ENCODE measurements at places on chromosomes 12 and 14.

DNA sequence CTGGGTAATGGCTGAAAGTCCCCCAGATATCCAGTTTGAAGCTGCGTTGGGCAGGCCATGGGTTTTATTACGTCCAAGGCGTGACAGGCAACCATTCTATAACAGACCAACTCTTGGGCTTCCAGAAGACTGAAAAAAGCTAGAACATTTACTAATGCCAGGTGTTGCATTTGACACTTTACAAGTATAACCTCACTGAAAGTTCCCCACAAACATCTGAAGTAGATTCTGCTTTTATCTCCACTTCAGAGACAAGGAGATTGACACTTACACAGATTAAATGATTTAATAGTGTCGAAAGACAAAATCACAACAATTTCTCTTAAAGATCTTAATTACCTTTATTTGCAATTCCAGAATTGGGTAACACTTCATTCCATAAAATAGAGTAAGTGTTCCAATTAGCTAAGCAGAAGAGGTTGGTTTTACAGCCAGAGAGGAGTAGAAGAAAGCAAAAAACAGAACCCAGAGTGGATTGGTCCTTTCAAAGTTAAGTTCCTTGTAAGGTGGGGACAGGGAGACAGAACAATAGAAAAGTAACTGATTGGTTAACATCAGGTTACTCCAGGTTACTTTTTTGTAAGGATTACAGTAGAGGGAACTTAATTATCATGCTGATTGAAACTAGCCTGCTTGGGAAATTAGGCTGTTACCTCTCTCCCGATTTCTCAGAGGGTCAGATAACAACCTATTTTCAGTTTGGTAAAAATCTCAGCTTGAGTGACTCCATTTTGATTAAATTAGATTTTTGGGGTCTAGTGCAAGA lies 11.3 kb downstream of the SOCS2 start:
- no peak for DNase-seq

DNA sequence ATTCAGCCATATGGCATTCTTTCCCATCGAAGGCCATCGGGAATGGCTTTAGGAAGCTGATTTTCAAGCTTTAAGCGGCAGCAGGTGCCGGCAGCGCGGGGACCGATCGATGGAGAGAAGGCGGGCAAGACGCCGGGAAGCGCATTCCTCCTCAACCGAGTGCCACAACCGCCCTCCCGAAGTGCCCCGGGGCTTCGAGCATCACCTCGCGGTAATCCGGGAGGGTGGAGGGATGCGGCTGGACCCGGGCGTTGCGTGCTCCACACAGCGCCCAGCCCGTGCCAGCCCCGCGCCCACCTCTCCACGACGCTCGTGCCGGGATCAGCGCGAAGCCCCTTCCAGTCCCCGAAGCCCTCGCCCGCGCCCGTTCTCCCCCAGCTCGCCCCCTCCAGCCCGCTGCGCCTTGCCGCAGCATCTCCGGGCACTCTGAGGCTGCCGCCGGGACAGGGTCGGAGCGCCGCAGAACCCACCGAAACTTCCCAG lies 3.2 kb downstream of the USP44 start:
- DNase-seq, result no peak

DNA sequence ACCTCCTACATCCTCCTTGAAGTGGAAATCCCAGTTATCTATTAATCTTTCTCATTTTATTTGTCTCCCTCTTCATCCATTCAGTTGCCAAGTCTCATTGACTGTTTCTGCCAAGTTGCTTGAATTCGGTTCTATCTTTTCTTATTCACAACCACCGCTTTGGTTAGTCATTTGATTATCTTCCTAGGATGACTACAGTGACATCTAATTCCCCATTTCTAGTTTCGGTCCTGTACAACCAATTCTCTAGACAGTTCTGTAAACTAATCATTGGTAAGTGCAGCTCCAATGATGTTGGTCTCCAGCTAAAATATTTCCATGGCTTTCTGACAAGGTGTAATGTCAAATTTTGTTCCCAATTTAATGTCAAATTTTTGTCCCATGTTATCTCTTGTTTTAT lies 220.1 kb downstream of the ADAMTS20 start:
- no peak for DNase-seq

DNA sequence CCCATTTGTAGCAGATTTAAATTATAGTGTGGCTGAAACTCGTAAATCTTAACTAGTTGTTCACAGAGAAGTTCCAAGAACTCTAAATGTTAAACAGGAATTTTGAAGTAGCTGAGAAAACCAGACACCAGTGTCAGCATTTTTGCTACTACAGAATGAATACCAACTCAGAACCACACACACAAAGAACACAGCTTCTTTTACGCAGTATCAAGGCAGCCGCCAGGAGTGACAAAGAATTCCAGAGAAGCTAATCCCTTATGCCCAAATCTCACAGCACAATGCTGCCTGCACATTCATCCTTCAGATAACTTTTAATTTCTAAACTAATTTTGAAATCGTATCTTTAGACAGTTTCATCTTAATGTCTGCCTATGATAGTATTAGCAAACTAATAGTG lies 37.4 kb downstream of the SLC6A15 start:
- DNase-seq, result no peak

GRCh38 chr12:69548687-69549086 lies 36.6 kb upstream of the CCT2 start:
- DNase-seq, result no peak

- peak; percentile 61 for DNase-seq
Observed at GRCh38 chr14:36973806-36974442, 198.5 kb downstream of the SLC25A21 start.

DNA sequence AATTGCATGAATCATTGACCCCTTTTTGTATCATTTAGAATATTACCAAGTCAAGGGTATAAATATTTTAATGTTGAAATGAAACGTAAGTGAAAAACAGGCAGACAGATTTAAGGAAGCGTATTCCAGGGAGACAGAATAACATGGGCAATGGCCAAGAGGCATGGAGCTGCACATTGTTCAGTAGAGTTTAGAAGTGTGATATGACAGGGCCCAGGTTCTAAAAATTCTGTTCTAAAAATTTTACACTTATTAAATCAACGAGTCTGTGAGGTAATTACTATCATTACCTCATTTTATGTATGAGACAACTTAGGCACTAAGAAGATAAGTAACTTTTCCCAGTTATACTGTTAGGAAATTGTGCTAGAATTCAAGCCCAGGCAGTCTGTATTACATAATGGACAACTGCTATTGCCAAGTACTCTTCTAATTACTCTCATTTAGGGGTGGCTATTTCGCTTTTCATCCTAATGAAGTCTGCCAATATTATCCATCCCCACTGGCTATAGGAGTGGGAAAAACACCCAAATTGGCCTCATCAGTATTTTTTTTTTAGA lies 103.2 kb upstream of the NAV3 start:
- DNase-seq, result no peak

- DNase-seq, result no peak
Observed at GRCh38 chr14:57153286-57153685, 115.4 kb downstream of the EXOC5 start.

- no peak for DNase-seq
Observed at GRCh38 chr14:76901171-76902055, 75.2 kb downstream of the LRRC74A start.

DNA sequence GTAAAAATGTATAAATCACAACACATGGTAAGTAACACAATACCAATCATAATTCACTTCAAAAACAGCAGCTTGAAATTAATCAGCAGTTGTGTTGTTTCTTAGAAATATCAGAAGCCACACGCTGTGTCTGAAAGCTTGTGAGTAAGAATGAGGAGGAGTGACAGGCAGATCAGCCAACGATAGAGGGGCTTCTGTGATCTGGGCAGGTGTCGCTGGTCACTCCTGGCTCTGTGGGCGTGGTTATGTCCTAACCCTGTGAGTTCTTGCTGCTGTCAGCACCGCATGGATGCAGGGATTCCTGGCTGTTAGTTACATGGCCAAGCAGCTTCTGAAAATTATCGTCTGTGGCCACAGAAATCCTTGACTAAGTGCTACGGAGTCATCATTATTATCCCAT lies 123.4 kb downstream of the SLC25A47 start:
- DNase-seq, result no peak

DNA sequence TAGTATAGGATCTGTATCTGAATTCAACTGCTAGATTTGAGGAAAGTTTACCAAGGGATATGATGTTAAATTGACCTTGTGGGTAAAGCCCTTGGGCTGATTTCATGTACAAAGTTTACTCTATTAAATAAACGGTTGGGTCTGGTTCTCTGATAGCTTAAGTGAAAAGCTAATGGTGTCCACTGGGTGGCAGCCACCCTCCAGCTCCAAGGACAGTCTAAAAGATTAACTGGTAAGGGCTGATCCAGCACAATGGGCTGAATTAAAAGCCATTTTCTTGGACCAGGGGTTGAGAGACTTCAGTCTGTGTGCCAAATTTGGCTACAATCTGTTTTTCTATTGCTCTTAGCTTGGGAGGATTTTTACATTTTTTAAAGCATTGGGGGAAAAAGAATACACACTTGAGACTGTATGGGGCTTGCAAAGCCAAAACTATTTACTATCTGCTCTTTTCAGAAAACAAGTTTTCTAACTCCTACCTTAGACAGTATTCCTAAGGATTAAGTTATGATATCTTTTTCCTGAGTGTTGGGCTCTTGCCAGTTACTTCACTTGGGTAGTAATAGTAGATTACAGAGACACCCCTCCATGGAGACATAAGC lies 116.5 kb downstream of the GPHN start:
- DNase-seq, result no peak

GRCh38 chr12:98698603-98699463 lies 53.7 kb downstream of the APAF1 start:
- DNase-seq, result peak; percentile 24

DNA sequence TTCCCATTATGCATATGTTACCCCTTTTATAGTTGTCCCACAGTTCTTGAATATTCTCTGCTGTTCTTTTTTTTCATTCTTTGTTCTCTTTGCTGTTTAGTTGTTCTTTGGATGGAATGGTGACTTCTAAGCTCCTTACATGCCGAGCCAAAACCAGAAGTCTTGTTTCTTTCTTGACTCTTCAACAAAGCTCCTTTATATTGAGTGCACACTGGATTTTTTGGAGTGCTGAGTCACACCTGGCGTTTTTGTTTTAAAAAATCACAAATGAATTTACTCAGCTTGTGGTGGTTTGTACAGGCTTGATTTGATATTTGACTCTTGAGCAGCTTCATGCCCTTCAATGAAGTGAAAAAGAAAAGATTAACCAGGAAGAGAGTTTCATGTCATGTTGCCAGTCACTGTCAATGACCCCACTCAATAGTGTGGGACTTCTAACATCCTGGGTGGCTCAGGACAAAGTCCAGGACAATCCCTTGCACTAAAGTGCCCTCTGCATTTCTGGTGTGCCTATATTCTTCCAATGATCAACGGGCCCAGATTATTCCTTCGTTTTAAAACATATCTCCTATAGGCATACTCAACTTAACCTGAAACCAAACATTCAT lies 112.4 kb upstream of the SLC38A4 start:
- no peak for DNase-seq

DNA sequence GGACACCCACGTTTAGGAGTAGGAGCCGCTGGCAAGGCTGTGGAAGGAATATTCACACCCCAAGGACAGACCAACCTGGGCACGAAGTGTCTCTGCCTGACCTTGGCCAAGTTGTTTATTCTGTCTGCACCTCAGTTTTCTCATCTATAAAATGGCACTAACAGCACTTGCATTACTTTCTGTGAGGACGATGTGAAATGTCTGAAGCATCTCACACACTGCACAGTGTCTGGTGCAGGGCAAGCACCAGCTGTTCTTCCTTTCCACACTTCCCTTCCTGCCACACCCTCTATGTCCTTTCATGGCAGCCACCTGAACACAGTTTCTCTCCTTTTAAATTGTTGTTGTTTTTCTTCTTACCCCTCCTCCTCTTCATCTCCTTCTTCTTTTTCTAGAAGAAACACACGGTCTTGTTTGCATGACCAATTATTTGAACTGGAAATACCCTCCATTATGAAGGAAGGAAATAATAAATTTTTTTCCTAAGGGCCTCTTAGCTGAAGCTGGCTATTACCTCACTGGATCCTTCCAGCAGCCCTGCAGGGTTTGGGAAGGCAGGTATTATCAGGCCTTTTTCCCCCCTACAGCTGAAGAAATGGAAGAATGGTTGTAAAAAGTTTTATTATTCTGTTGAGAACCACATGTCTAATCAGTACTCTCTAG lies 42.9 kb upstream of the ATP23 start:
- DNase-seq, result no peak

DNA sequence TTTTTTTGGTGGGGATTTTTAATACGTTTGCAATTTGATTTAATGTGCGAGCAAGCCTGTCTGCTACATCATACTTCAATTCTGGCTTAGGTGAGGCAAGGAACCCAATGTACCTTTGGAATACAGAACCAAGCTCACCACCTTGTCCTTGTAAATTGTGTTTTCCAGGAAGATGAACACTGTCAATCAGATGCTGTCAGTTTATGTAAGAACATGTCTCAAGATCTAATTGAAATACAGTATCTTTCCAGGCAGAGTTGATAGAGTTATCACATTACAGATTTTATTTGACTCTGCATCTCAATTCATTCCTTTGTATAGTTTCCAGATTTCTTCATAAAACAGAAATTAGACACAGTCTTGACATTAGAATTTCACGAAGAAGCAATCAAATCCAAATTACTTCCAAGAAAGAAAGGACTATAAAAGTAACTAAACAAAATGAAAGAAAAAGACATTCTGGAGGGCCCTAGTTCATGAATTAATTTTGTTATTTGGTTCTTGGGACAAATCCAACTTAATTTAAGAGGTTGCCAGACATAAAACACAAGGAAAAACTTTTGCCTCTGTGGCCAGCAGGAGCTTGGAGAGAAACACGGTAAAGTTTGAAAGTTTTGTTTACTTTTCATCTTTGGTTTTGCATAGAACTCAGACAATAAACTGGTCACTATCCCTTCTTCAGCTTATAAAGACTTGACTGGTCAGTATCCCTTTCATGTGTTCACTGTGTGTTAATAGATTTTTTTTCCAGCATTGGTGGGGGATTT lies 16.4 kb upstream of the MED13L start:
- no peak for DNase-seq

DNA sequence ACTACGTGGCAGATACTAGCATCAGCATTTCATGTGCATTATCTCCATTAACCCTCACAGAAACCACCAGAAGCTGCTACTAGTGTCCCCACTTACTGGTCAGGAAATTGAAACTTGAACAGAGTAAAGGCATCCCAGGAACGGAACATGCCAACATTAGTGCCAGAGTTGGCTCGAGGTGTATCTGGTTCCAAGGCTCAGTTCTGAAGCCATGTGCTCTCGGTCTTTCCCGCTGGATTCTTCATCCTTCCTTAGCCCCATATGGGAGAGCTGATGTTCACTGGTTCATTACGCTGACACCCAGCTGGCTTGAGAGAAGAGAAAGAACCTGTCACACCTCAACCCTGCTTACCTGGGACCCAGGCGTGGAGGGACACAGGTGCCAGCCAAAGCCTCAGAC lies 91.5 kb downstream of the TBX5 start:
- DNase-seq, result no peak

DNA sequence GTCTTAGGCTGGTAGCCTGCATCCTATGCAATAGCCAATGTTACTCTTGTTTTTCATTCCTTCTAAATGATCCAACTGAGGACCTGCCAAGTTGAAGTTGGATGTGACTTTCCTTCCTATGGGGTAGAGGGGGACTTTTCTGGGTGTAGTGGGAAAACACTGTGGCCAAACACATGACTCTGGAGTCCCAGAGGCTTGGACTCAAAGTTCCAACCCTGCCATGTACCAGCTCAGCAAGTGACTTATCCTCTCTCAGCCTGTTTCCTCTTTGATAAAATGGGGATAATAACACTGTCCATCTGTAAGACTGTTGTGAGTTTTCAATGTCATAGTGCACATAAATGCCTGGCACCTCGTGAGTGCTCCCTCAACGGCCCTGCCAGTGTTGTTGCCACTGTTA lies 97.0 kb downstream of the ZFP36L1 start:
- DNase-seq, result no peak

GRCh38 chr14:91352053-91352452 lies 65.6 kb downstream of the CCDC88C start:
- no peak for DNase-seq
